ENCODE measurements at places on chromosomes 5 and 9.

GRCh38 chr9:36140086-36141084 is 3.9 kb downstream of the GLIPR2 start:
- no peak for DNase-seq

- no peak for DNase-seq
These were observed 808 bp downstream of the SPOCK1 start for GRCh38 chr5:137498301-137498735.

DNA sequence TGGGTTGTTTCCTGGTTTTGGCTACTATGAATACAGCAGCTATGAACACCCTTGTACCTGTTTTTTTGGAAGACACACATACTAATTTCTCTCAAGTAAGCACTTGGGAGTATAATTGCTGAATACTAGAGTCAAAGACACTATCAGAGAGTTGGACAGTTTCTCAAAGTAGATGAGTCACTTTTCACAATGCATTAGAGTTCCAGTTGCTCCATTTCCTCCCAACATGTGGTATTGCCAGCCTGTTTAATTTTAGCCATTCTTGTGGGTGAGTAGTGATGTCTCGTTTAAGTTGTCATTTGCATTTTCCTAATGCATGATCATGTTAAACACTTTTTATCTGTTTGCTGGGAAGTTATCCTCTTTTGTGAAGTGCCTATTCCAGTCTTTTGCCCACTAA is 81.6 kb upstream of the GDNF start:
- DNase-seq = no peak

GRCh38 chr5:97657239-97657638 is 474.2 kb upstream of the RIOK2 start:
- no peak for DNase-seq

- DNase-seq = no peak
These were observed 33.1 kb upstream of the SMARCA2 start for GRCh38 chr9:1982074-1982473.

DNA sequence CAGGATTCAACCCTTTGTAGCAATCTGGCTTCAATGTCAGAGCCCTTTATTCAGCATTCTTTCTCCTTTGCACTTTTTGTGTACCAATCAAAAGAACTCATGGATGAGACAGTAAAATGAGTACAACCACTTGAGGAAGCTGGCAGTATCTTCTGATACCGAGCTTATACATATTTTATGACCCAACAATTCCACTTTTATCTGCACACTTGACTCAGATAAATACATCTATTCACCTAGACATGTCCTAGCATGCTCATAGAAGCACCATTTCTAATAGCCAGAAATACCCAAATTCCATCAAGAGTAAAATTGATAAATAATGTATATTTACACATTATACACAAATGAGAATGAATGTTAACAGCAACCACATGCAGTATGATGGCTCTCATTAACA is 111.2 kb upstream of the PTGER4 start:
- no peak for DNase-seq

DNA sequence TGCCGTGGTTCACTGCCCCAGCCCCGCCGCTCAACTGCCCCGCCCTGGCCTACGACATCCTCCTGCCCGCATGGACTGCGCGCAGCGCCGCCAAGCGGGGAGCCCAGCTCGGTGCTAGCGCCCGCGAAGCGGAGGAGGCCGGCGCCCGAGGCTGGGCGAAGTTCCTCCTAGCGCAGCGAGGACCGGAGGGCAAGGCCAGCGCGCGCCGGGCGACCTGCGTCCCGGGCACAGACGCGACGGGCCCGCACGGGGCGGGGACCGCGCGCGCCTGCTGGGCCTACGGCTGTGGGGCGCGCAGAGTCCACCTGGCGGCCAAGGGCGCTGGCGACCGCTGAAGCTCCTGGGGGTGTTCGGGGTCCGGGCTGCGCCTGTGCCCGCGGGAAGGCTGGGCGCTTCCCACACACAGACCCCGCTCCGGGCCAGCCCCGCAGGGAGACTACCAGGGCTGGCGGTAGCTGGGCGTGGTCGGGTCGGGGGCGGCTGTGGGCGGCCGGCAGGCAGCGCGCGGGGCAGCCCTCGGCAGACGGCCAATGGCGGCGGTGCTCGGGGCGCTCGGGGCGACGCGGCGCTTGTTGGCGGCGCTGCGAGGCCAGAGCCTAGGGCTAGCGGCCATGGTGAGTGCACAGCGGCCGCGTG is at the start of gene PCBD2:
Gene PCBD2, plus strand, starts transcription at position 522 of the 636 bp plus-strand sequence. Its CDS starts 9 bp downstream, at position 531.
- peak; percentile 92 for DNase-seq

DNA sequence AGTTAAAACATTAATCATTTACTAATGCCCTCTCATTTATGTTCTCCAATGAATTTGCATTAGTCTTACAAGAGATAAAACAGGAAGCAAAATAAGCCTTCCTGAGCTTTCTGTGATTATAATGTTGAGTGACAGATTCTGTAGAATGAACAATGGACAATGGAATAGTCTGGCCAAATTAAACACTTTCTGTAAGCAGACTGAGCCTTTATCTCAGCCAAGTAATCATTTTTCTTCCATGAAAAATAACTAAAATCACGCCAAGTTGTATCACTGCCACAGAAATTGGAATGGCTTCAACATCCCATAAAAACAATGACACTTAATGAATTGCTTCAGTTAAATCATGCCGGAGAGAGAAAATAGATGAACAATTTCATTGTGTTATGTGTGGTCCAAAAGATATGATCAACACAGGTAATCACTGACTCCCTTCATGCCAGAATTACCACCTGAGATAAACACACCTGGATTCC is 63.0 kb downstream of the TSSK1B start:
- no peak for DNase-seq

GRCh38 chr5:136375920-136376319 is 10.6 kb upstream of the TRPC7 start:
- no peak for DNase-seq

DNA sequence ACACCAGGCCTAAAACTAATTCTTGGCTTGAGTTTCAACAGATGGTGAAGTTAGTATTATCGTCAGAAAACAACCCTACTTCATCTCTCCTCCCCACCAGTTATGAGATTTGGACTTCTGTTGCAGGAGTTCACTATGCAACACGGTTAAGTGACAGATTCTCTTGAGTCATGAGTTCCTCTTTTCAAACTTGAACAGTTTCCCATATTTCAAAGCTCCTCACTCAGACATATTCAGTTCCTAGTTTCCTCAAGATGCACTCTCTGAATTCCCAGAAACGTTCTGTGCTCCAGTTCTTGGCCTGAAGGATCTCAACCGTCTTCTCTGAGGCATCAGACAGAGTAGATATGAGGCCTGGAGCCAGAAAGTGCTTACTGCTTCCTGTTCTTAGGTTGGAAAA is 7.3 kb upstream of the PTGER4 start:
- no peak for DNase-seq

GRCh38 chr5:174188295-174188694 is 142.8 kb downstream of the NSG2 start:
- DNase-seq = no peak

GRCh38 chr5:120789918-120790317 is 325.8 kb downstream of the PRR16 start:
- DNase-seq = no peak

DNA sequence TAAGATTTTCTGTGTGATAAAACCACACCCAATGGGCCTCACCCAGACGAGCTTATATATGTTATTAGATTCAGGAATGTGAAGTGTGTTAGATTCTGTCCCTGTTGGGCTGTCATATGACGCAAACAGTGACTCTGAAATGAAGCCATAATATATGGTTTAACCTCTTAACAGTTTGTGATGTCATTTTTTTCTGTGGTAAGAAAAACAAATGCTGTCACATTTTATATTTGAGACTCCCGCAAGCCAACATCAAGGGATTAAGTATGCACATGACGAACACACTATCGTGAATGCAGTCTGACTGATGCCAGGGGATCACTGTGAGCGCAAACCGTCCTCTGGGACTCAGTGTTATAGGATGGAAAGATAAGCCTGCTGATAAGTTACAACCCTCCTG is 321.7 kb downstream of the SH3GL2 start:
- no peak for DNase-seq

DNA sequence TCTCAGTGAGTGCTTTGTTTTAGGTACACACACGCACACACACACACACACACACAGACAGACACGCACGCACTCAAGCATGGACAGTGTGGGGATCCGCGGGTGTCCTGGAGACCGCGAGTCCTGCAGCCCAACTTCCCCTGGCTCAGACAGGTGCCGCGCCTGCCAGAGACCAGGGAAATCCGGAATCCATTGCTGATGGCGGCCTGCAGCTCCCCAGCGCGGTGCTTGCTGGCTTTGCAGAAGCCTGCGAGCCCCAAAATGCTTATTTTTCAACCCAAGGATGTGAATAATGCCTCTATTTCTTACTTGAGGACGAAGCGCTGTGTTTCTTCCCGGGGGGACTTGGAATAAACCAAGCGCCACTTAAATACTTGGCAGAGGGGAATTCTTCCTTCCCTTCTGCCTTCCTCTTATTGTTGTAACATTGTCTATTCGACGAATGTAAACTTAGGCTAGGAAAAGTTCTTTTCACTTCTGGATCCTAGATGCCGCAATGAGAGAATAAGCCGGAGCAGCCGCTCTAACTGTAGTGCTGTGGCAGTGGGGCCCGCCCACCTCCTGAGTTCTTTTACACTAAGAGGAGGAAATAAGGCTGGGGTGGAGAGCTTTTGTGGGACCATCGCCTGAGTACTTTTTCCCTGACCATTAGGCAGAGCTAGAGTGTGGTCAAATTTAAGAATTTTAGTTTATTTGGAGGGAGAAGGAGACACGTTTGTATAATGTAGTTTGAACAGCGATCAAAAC is 802 bp downstream of the ITGA2 start:
- DNase-seq = no peak

DNA sequence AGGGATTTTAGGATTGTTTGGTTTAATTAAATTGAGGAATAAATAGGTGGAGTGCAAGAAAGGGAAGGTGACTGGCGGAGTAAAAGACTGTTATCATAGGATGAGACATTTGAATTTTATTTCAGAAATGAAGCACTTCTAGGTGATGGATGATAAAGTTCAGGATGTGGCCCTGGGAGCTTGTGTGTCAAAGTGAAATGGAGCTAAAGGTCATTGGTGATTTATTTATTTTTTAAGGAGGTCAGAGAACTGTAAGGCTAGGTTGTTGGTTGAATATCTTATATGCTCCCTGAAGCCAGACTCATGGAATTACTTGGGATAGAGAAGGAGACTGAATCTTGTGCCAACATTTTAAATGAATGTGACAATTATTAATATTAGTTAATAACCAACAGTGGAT is 40.5 kb downstream of the PBX3 start:
- DNase-seq = no peak

- DNase-seq = no peak
These were observed 59.2 kb upstream of the PHF24 start for GRCh38 chr9:34898846-34899245.

GRCh38 chr9:27118916-27119315 is 9.9 kb downstream of the TEK start:
- no peak for DNase-seq

DNA sequence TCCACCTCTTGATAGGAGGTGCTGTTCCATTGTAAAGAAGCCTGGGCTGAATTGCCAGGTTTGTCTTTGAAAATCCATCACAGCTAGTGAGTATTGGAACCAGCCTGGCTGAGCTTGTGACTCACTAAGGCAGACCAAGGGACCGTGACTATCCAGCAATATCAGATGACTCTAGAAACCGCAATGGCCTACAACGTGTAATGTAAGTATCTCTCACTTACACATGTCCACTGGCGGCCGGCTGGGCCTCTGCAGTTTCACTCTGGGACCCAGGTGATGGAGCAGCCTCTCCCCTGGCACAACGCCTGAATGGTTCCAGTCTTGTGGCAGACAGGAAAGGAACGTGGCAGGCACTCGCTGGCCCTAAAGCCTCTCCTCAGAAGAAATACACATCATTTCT is 3.1 kb upstream of the HRH2 start:
- DNase-seq = no peak

DNA sequence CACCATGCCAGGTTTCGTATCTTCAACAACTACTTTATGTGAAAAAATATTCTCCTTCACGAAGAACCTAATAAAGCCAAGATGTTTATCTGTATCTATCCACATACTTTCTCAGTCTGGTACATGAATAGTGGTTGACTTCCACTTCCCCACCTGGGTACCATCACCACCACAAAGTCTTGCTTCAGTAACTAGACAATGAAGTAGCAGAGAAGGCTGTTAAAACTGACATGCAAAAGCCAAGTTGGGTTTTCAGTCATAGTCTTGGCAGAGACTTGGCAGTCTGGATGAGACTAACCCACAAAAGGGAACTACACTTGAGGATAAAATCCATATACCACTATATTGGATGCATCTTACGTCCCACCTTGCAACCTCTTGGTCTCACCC is 5.0 kb downstream of the P4HA2 start:
- no peak for DNase-seq
